Tibial nerve (tissue), 4 donors: ENCODE measurements at places on chromosomes 12 and 14. TPM values are rescaled to one million over a fixed set of nuclear protein-coding genes. Genes with fewer than 3 reads are reported as not detected.
A peak's percentile ranks its signal among the peaks of the same experiment; 100 is the strongest.

PZP gene
- total RNA-seq = 0.59 TPM

KLRC2 gene
- total RNA-seq = not detected

- H3K27me3 ChIP-seq = no peaks in the 10 kb centered on the region
- no peak for DNase-seq
- H3K27ac ChIP-seq = no peak overlapping the region
These were observed 61.1 kb downstream of the PITPNM2 start for GRCh38 chr12:123089631-123090353.

DNA sequence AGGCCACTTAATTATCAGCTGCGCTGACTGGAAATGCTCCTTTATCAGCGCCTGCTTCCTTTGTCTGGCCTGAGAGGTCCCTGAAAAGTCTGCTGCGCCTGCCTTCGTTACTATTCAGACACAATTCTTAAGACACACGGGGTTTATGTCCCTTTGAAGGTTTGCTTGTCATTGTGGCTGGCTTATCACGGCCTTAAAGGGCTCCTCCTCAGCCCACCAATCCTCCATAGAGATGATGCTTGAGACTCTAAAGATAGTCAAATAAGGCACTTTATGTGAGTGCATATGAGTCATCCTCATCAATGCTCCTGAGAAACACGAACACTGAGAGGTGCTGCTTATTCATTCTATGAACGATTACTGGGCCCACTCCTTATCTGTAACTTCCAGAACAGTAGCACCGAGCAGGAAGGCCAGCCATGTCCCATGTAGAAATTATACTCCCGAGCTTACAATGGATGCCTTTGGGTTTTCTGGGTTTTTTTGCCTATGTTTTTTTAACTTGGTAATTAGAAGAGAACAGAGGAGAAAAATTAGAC lies 1268.2 kb upstream of the TMEM132C start:
- no peak for DNase-seq
- no peak overlapping the region for H3K4me3 ChIP-seq
- H3K4me1 ChIP-seq = no peaks in the 10 kb centered on the region
- no peaks in the 10 kb centered on the region for H3K36me3 ChIP-seq
- H3K27me3 ChIP-seq = no peaks in the 10 kb centered on the region
- no peak overlapping the region for H3K27ac ChIP-seq

EMP1 gene
- 231 TPM for total RNA-seq

- H3K4me3 ChIP-seq = no peak overlapping the region
- no peak for DNase-seq
- no peaks in the 10 kb centered on the region for H3K4me1 ChIP-seq
- no peaks in the 10 kb centered on the region for H3K27me3 ChIP-seq
- H3K36me3 ChIP-seq = no peaks in the 10 kb centered on the region
- no peak overlapping the region for H3K27ac ChIP-seq
These were observed 520.7 kb downstream of the TRHDE start for GRCh38 chr12:72792889-72793288.

MMAB gene
- 80.4 TPM for total RNA-seq

SDR9C7 gene
- not detected for total RNA-seq

RD3L gene
- total RNA-seq = not detected

ENDOU gene
- 0.42 TPM for total RNA-seq

DNA sequence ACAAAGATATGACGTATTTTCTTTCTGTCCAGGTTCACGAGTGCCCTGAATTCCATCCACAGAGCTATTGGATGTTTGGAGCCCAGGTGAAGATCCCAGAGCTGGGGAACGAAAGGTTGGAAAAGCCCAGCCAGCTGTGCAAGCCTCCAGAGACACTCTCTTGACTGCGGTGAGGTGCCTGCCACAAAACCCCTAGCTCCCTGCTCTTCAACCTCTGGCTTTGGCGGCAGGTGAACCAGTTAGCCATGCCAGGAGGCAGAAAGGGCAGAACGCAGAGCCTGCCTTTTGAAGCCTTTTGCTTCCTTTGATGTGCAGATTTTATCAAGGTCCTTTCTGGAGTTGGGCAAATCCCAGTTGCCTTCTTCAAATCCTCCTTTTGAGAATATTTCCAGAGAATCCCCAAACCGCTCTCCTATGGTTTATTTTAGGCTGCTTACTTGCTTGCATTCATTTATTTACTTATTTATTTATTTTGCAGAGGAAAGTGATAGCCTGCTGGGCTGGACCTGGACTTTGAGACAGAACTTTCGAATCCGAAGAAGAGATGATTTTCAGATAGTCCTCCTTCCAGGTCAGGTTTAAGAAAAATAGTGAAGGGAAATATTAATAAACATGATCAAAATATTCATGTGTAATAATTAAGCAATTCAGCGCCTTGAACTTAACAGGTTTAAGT lies 411.2 kb upstream of the TBX3 start:
- no peak overlapping the region for H3K27ac ChIP-seq
- no peak for DNase-seq
- H3K27me3 ChIP-seq = no peaks in the 10 kb centered on the region
- no peaks in the 10 kb centered on the region for H3K4me1 ChIP-seq
- H3K36me3 ChIP-seq = no peaks in the 10 kb centered on the region

DNA sequence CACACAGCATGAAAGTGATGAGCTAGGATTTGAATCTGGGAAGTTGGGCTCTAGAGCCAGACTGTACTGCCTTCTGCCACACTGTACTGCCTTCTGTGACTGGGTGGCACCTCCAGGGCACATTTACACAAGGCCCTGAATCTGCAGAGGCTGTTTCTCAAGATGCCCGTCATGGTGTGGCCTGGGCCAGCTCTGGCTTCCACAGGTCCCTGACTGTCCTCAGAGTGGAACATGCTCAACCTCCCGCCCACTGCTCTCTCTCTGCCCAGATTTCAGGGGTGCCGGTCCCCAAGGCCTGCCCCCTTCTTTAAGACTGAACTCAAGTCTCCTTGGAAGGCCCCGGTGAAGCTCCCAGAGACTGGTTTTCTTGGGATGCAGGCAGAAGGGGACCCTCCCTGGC lies 50.2 kb downstream of the C14orf132 start:
- H3K27me3 ChIP-seq = no peaks in the 10 kb centered on the region
- no peak overlapping the region for H3K4me3 ChIP-seq
- DNase-seq = no peak
- no peak overlapping the region for H3K27ac ChIP-seq

DNA sequence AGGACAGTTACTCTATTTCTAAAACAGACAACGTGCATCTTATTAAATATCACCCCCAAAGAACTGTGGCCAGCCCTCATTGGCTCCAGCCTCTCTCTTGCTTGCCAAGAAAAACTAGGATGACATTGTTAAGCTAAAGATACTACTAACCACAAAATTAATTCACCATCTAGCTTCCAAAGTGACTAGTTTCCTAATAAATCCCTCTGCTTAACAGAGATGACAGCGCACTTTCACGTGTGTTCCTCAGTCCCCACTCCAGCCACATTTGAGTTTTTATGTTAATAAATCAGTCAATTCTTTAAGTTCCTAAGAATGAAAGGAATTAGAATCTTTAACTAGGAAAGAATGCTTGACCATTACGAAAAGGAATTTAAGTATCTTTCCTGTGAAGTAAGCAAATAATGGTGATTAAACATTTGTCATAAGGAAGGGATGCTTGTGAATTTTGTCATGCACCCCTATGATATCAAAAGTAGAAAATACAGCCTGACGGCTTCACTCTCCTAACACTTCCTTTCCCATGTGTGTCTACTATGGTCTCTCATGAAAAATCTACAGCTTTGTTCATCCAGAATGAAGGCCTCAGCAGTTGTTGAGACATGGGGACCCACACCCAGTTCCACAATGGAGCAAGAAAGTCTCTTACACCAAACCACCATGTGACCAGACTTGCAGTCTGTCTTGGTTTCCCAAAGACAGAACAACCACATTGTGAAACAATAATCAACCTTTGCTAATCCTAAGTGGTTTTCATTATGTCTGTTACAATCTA lies 8.1 kb downstream of the CORO1C start:
- H3K4me3 ChIP-seq = no peak overlapping the region
- H3K4me1 ChIP-seq = peaks cover 58% of the 10 kb centered on the region
- H3K36me3 ChIP-seq = no peaks in the 10 kb centered on the region
- H3K27ac ChIP-seq = peak overlapping the region; percentile 85
- no peak for DNase-seq

GARIN6 gene
- not detected for total RNA-seq

DNA sequence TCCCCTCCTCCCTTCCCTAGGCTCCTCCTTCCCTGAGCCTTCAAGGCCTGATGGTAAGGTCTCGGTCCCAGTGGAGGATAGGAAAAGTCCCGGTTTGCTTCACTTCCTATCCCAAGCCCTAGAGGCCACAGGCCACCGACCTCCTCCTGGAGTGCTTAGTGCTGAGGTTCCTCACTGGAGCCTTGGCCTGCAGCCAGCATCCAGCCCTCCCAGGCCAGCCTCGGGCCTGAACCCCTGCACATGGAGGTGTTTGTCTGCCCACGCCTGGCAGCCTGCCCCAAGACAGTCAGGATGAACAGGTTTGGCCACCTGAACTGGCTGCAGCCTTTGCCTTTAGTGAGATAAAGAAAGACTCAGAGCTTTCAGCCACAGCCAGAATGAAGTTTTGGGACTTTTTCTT lies 15.8 kb upstream of the KRT7 start:
- H3K4me1 ChIP-seq = peaks cover 6% of the 10 kb centered on the region
- DNase-seq = no peak
- no peaks in the 10 kb centered on the region for H3K27me3 ChIP-seq

- H3K36me3 ChIP-seq = no peaks in the 10 kb centered on the region
- no peak for DNase-seq
- no peaks in the 10 kb centered on the region for H3K4me1 ChIP-seq
- H3K4me3 ChIP-seq = no peak overlapping the region
These were observed 564.0 kb downstream of the VRK1 start for GRCh38 chr14:97361181-97361580.

NKX2-1 gene
- total RNA-seq = not detected

KCNA5 gene
- total RNA-seq = 0.84 TPM
